ENCODE measurements at places on chromosomes 7 and 10.

DNA sequence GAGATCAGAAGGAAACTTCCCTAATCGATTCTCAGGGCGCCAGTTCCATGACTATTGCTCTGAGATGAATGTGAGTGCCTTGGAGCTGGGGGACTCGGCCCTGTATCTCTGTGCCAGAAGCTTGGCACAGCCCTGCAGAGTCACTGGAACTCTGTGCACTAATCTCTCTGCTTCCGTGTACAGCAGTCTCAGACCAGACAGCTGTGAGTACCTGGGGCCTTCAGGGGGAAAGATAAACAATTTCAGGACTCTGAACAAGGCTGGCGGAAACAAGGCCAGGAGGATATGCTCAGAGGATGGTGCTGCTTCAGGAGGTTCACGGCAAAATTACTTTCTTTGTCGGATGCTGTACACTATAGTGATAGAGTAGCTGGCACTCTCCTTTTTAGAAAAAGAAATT, 131.7 kb upstream of the PRSS58 start:
- no peak for DNase-seq

GRCh38 chr7:92717993-92718716, 118.2 kb downstream of the CDK6 start:
- DNase-seq: peak; percentile 71

DNA sequence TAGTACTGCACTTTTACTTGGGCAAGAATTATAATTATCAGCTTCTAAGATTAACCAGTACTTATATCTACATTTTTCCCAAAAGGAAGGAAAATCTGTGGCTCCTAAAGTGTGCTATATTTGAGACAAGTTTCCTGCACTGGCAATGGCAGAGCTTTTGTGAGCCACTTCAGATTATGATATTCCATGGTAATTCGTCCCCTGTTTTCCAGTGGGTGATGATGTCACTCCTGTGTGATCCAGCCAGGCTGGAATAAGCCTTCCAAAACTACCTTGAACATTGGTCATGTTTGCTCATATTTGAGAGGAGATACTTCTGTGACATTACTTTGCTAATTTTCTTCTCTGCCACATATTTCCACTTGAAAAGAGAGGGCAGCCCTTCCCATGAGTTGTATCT, 302.1 kb downstream of the MDFIC start:
- DNase-seq: no peak

DNA sequence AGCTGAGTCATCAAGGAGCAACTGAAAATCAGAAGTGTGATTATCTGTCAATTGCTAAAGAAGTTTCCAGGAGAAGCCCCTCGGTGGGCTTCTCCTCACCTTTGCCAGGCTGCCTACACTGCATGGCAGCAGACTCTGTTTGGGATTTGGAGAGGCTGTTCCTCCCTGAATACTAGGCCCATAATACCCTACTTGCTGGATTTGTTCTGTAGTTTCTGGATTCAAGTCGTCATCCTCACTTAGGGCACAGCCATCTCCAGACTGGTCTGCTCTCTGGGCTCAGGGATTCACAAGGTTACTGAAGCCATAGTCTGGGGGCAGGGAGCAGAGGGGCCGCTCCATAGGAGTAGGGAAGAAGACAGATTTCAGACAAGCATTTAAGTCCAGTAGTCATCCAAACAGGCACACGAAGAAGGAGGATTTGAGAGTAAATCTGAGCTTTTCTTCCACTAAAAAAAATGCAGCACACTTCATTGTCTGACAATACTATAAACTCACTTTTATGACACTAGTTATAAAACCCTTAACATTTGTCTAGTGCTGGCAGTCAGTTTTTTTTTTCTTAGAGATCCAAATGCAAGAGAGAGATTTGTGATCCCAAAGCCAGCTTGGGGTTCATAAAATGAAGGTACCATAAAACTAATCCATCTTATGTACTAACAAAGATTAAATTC, 723.3 kb downstream of the GRID1 start:
- no peak for DNase-seq

DNA sequence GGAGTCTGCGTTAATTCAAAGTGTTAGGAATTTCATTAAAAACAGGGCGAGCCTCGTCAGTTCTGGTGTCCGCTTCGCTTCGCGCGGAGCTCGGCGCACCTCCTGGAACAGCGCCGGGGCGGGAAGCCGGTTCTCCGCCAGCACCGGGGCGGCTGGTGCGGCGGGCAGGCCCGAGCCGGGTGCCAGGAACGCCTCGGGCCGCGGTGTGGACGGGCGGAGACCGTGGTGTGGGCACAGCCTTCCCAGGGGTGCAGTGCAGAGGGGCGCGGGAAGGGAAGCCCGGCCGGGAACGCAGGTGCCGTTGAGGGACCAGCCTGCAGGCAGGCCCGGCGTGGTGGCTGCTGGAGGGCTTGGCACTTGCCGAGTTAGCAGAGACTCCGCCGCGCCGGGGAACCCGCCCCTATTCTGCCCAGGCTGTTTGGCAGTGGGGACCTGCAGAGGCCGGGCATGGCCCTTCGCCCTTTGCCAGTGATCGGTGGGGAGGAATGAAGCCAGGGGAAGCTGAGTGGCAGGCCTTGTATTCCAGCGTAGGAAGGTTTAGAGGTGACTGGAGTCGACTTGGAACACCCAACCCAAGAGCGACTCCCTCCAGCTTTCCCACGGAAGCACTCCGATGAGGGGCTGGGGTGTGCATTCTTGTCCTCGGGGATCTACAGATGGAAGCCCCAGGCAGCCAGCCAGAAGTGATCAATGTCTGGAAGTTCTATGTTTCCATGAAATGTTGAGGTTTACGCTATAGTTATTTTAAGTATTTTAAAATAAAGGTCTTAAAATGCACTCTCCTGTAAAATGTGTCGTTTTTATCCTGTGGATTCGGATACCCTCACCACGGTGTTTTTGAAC, 945 bp upstream of the RHEB start:
- DNase-seq: peak; percentile 42

Measured in natural killer cell (primary cell).